ENCODE measurements at places on chromosomes 5 and 9.

DNA sequence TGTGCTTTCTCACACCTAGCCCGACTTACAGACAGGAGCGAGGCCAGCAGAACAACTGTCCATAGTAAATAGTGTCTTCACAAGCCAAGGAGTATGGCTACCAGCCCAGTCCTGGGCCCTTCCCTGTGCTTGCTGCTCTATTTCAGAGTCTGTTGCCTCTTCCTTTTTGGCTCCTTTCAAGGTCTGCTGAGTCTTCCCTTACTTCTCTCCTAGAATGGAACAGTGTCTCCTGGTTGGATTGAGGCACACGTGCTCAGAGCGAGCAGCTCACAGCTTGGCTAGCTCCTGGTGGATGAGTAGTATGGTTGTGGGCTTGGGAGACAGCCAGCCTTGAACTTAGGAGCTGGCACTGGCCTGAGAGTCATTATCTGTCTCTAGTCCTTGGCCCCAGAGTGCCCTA, 72.8 kb downstream of the TLE4 start:
- no peak for DNase-seq

GRCh38 chr5:1155191-1156032, 43.5 kb upstream of the SLC12A7 start:
- no peak for DNase-seq

DNA sequence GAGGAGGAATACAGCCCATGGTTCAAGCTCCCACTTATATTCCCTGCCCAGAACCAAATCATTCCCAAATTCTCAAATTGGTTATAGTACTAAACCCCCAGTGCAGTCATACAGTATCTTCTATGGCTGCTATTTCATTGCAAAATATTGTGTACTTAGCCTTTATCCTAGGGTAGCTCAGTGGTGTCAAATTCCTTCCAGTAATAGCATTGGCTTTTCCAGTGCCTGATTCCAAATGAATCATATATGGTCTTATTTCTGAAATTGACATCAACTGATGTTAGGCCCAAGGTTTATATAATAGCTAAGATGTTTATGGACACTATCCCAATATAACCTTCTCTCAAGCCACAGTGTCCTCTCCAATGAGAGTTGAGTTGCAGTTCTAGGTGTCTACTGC, 256.7 kb downstream of the NDUFS4 start:
- DNase-seq: no peak

DNA sequence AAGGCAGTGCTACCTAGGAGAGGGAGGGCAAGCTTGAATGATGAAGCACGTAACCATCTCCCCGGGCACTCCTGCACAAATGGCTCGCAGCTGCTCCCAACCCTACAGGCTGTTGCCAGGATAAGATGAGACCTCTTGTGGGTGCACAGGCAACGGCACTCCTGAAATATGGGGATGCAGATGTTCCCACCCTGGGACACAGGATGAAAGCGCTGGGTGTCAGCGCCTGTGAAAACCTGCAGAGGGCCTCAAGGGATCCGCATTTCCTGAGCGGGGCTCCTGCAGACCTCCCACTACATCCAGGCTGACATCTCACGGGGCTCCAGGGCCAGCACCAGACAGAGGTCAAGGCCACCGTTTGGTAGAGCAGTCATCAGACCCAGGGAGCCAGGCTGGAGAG, 60.7 kb downstream of the SMIM23 start:
- no peak for DNase-seq

GRCh38 chr5:130528474-130528873, 624.2 kb downstream of the CHSY3 start:
- DNase-seq: no peak

GRCh38 chr5:113378959-113379541, 55.7 kb downstream of the TSSK1B start:
- peak; percentile 44 for DNase-seq

DNA sequence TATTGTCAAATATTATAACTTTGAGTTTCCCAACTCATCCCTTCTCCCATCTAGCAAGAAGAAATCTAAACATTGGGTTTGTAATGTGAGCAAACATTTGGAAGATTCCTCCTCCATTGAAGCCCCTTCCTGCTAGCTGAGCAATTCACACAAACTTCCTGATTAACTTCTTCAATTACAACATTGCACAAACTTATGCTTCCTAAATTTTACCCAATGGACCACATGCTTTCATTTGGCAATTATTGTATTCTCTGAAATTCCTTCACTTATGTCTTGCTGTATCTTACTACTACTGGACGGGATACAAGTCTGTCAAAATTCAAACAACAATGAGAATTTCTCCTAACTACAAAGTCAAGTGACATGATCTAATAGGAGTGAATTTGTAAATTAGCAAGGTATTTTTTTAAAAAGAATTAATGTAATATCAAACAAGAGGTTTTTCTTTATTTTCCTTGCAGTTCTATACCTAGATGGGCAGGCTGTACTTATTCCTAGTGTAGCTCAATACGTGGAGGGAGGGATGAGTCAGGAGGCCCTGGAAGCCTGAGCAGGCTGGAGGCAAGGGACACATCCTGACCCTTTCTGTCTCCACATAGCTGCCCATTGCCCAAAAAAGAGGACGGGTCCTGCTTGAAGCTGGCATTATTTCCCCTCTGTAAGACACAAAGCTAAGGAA, 11.8 kb upstream of the IFNW1 start:
- DNase-seq: no peak

DNA sequence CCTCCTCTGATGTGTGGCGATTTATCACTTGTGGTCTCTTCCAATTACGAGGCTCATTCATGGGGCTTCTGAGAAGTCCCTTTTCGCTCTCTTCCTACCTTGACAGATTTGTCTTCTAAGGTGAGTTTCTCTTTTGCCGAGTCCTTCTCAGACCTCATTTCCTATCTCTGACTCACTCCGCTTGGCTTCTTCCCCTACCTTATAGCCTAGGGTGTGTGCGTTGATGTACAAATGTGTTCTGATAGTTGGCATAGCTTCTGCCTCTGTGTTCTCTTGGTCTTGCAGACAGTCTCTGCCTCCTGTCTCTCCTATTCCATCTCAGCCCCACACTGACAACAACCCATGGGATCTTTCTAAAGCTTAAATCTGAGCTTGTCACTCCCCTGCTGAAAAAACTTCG, 56.9 kb upstream of the SHB start:
- no peak for DNase-seq

DNA sequence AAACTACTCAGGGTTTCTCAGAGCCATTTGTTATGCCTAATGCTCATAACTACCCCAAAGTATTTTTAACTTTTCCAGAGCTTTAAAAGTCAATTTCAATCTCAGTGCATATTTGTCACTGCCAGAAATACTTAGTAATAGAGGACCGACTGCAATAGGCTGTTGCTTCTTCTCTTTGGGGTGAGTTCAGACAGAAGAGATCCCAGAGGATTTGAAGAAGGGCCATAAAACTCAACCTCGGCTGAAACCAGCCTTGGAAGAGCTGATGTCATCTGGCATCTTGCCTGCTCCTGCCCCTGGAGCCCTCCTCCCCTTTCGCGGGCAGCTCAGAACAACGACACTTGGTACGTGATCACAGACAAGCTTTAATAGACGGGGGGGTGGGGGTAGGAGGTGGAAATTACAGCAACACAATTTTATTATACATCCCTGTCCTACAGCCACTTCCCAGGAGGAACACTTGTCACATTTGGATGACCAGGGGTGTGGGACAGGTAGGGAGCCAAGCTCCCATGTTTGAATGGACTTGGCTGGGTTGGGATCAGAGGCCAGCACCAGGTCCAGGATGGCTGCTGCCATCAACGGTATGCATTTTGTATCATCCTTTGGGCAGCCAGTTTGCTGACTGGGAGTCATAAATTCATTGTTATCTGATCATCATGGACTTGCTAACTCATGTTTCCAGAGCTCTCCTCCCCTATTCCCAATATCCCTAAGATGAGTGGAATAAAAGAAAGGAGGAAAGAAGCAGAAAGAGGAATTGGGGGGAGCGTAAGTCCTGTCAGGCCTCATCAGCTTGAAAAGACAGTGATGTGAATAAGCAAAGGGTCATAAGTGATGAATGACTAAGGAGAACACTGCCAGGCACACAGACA, 186.6 kb upstream of the PANK3 start:
- peak; percentile 4 for DNase-seq

GRCh38 chr5:36089989-36090388, 23.3 kb upstream of the UGT3A2 start:
- peak; percentile 69 for DNase-seq

DNA sequence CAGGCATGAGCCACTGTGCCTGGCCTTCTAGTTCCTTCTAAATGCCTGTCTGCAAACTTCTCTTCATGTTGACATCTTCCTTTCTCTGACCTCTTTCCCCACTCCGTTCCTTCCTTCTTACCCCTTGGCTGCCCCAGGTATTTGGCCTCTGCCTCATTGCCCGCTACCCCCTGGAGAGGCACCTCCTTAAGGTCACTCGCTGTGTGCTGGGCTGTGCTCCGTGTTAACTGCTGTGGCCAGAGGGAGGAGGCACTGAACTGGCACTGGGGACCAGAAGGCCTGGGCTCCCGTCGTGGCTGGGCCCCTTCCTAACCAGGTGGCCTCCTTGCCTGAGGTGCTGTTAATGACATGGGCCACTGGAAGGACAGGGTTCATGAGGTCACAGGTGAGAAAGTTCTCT, 39.4 kb downstream of the LAMC3 start:
- no peak for DNase-seq

- DNase-seq: peak; percentile 1
These were observed 332.7 kb downstream of the PRDM9 start for GRCh38 chr5:23840083-23840482.

- DNase-seq: no peak
These were observed 9.2 kb upstream of the FUBP3 start for GRCh38 chr9:130570208-130570607.

DNA sequence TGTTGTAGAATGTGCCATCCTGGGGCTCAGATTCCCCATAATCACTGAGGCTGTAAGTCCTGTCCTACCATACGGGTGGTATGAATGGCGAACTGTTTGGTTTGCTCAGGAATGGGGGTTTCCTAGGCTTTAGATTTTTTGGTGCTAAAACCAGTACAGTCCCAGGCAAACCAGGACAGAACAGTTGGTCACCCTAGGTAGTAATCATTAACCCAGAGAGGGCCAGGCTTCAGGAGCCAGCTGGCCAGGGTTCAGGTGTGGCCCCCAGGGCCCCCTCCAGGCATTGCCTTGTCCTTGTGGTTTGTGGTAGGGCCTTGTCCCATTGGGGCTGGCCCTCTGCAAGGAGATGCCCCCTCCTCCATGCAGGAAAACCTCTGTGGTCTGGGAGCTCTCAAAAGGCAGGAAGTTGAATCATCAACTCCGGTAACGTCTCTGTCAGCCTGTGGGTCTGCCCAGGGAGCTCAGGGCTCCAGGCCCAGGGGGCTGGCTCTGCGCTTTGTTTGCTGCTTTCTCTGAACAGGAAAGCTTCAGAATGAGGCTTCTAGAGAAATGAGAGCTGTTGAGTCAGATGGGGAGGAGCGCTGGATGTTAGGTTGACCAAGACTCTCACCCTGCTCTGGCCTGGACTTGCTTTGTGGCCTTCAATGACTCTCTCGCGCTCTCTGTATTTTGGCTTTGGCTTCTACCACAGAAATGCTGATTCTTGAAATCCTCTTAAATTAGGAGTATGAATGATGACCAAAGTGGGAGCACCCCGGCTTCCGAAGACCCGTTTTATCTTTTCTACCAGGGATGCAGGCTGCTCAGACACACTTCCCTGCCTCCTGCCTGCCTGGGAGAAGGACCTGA, 22.2 kb upstream of the JADE2 start:
- no peak for DNase-seq

DNA sequence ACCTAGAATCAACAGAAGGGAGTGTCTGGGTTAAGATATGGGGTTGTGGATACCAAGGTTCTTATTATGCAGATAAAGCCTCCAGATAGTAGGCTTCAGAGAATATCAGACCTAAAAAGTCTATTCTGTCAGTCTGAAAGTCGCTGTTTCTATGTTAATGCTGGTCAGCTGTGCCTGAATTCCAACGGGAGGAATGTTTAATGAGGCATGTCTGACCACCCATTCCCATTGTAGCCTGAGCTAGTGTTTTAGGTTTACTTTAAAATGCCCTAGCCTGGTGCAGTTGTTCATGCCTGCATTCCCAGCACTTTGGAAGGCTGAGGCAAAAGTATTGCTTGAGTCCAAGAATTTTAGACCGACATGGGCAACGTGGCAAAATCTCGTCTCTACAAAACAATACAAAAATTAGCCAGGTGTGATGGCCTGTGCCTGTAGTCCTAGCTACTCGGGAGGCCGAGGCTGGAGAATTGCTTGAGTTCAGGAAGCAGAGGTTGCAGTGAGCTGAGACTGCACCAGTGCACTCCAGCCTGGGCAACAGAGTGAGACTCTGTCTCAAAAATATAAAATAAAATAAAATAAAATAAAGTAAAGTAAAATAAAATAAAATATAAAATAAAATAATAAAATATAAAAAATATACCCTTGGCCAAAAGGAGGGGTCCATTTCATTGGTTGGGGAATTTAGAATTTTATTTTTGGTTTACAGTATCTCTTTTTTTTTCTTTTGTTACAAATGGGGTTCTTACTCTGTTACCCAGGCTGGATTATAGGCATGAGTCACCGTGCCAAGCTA, 7.8 kb upstream of the SOX30 start:
- DNase-seq: peak; percentile 49

DNA sequence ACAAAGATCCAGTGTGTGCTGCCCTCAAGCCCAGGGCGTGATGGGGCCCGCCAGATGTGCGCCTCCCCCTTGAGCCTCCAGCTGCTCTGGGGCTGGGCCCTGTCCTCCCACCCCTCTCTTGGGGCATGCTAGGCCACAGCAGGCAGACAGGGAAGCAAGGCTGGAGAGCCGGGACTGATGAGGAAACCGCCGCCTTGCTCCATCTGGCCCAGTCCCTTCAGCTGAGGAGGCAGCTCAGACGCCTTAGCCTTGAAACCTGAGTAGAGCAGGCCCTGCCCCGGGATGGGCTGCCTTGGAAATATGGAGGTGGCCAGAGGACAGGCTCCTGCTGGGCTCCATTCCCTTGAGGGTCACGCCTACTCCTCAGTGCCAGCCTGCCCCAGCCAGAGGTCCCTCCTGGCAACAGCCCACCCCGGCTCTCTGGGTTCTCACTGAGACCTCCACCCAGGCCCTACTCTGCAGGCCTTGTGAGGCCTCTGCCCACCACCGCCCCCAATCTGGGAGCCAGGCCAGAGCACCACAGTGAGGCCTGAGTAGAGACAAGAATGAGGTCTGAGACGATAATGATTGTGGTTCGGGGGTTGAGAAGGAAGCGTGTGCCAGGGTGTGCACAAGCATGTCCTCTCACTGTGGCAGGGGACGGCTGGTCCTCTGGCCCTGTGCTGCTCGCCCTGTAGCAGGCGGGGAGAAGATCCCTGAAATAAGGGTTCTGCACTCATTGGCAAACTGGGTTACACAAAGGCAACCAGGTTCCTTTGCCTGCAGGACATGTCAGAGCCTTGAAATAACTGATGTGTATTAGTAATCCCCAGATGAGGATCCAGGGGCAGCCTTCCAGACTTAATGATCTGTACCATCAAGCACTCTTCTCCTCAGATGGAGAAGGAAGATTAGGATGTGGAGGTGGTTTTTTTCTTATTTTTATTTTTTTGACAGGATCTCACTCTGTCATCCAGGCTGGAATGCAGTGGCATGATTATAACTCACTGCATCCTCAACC, 30.9 kb downstream of the CXXC5 start:
- DNase-seq: no peak

DNA sequence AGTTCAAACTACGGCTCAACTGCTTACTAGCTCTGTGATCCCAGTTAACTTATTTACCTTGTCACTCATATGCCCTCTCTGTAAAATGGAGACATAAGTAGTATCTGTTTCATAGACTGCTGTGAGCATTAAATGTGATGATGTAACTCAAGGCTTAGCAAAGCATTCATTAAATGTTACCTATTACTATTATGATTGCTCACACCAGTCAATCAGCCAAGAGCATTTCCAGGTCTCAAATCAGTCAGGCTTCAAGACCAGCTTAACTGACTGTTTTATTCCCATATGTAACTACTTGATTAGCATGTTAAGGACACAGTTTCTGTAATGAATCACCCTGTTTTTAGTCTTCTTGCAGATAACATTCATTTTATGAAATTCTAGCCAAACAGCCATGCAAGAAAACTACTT, 413.3 kb downstream of the MLLT3 start:
- no peak for DNase-seq
